ENCODE measurements at places on chromosomes 2 and 18. TPM values are rescaled to one million over a fixed set of nuclear protein-coding genes. Genes with fewer than 3 reads are reported as not detected.
A peak's percentile ranks its signal among the peaks of the same experiment; 100 is the strongest.

CROCC2 gene
- total RNA-seq, result not detected

GRCh38 chr2:112995346-112995920 lies 9.8 kb upstream of the IL36A start:
- H3K27ac ChIP-seq, result peak overlapping the region; percentile 95
- no peaks in the 10 kb centered on the region for H3K27me3 ChIP-seq
- H3K36me3 ChIP-seq, result peaks cover 23% of the 10 kb centered on the region
- peak overlapping the region; percentile 77 for H3K4me3 ChIP-seq
- H3K4me1 ChIP-seq, result peaks cover 25% of the 10 kb centered on the region

DNA sequence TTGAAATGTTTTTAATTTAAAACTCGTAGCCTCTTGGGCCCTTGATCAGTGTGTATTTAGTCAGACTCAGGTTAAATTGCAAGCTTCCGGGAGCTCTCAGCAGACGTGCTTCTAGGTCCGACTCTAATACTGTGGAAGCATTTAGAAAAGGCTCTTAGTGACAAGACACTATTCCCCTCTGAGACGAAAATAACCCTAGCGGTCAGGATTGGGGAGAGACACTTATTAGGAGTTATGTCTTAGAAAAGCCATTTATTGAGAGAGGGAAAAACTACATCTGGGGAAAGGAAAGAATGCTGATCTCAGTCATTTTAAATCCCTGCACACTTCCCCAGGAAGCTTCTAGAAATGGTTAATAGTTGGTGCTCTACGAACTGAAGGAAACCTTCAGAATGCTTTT lies 110.5 kb upstream of the NCK2 start:
- H3K27ac ChIP-seq, result no peak overlapping the region
- no peak overlapping the region for H3K4me3 ChIP-seq
- peaks cover 2% of the 10 kb centered on the region for H3K4me1 ChIP-seq
- H3K27me3 ChIP-seq, result peaks cover 13% of the 10 kb centered on the region
- no peak for DNase-seq

DNA sequence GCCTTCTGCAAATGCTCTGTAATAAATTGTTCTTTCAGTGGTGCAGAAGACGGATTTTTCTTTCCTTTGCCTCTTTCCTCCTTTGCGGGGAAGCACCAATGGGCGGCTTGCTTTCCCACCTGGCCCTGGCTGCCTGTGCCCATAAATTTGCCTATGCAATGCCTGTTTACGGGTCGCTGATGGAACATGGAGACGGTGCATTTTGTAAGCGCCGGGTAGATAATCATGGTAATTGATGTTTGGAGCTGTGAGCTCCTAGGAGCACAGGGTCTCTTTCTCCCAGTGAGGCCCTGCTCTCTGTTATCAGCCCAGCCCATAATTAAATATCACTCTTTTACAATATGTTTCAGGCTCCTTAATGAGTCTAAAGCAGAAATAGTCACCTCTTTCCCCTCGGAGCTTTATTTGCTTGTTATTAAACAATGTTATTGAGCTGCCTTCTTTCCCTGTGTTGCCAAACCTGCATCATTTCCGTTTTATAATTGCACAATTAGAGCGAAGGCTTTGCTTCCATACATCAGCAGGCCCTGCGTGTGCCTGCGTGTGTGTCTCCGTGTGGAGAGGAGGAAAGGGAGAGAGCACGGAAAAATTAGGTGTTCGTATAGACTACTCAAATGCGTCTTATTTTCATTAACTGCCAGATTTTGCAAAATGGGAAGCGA lies 437.4 kb upstream of the POU3F3 start:
- no peaks in the 10 kb centered on the region for H3K36me3 ChIP-seq
- H3K27me3 ChIP-seq, result peaks cover 4% of the 10 kb centered on the region

- DNase-seq, result no peak
- peaks cover 2% of the 10 kb centered on the region for H3K27me3 ChIP-seq
Observed at GRCh38 chr2:16475586-16475985, 190.0 kb downstream of the CYRIA start.

TMEM150A gene
- total RNA-seq, result 5.3 TPM

DNA sequence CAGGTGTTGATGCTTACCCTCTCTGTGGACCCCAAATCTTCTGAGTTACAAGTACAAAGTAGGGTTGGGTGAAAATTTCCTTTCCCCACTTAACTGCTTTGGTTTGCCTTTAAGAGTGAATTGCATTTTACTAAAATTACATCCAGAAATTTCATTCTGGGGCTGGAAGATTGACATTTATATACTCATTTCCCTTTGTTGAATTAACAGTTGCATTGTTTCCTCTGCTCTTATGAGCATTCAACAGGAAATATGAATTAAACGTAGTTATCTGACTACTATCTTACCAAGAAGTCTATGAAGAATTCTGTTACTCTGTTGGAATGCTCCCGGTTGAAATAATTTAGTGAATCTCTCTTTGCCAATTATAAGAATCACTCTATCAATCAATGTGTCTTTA lies 1231.1 kb upstream of the NXPH2 start:
- H3K27ac ChIP-seq, result no peak overlapping the region
- no peak overlapping the region for H3K4me3 ChIP-seq
- no peak for DNase-seq
- H3K27me3 ChIP-seq, result no peaks in the 10 kb centered on the region
- H3K4me1 ChIP-seq, result no peaks in the 10 kb centered on the region
- no peaks in the 10 kb centered on the region for H3K36me3 ChIP-seq

- H3K4me3 ChIP-seq, result no peak overlapping the region
- H3K27me3 ChIP-seq, result peaks cover 10% of the 10 kb centered on the region
- no peaks in the 10 kb centered on the region for H3K36me3 ChIP-seq
- no peak for DNase-seq
Observed at GRCh38 chr2:31335921-31336585, 78.5 kb downstream of the XDH start.

- no peaks in the 10 kb centered on the region for H3K36me3 ChIP-seq
- H3K27me3 ChIP-seq, result peaks cover 6% of the 10 kb centered on the region
- no peak overlapping the region for H3K4me3 ChIP-seq
- DNase-seq, result no peak
- H3K4me1 ChIP-seq, result no peaks in the 10 kb centered on the region
Observed at GRCh38 chr2:240329778-240330177, 105.7 kb upstream of the GPC1 start.

- no peaks in the 10 kb centered on the region for H3K27me3 ChIP-seq
- no peaks in the 10 kb centered on the region for H3K36me3 ChIP-seq
- no peak for DNase-seq
- no peak overlapping the region for H3K4me3 ChIP-seq
- H3K27ac ChIP-seq, result no peak overlapping the region
Observed at GRCh38 chr2:108936076-108936864, 52.8 kb downstream of the EDAR start.

DNA sequence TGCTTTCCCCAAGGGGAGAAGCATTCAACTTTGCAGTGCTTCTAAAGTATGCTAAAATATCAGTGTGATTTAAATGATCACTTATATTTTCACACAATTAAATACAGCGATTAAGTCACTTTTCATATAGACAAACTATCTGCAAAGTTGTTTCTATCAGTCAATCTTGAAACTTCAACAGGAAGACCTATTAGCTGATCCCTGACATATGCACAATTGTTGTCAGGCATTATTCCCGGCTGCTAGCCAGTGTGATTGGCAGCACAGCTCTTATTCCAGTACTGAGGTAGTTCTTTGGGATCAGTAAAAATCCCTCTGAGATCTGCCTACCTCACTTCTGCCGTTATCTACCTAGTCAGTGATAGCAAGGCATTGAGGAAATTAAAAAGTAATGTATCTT lies 629.5 kb downstream of the NR4A2 start:
- DNase-seq, result no peak
- H3K4me1 ChIP-seq, result no peaks in the 10 kb centered on the region
- H3K36me3 ChIP-seq, result no peaks in the 10 kb centered on the region

NTSR2 gene
- not detected for total RNA-seq

- H3K4me1 ChIP-seq, result no peaks in the 10 kb centered on the region
- no peaks in the 10 kb centered on the region for H3K36me3 ChIP-seq
- H3K27ac ChIP-seq, result no peak overlapping the region
- H3K4me3 ChIP-seq, result no peak overlapping the region
- H3K27me3 ChIP-seq, result no peaks in the 10 kb centered on the region
Observed at GRCh38 chr18:27843783-27844777, 332.9 kb downstream of the CDH2 start.

DNA sequence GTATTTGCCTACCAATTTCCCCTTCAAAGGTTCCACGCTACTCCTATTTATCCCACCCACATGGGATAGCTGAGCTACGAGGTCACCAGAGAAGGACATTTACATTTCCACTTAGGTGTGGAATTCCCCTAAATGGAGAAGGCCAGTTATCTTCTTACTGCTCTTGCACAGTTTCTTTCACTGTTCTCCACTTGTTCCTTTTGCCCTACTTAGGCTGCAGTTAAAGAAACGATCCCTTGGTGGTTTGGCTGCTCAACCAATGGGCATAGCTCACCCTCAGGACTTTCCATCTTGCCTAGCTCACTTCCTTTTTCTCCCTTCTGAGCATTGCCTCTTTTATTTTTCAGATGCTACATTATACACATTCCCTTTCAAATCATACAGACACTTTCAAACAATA lies 11.2 kb upstream of the NABP1 start:
- peaks cover 5% of the 10 kb centered on the region for H3K36me3 ChIP-seq
- no peak for DNase-seq
- peaks cover 22% of the 10 kb centered on the region for H3K4me1 ChIP-seq
- H3K27me3 ChIP-seq, result no peaks in the 10 kb centered on the region
- no peak overlapping the region for H3K4me3 ChIP-seq
- H3K27ac ChIP-seq, result no peak overlapping the region

GNAL gene
- not detected for total RNA-seq

All from activated naive CD8-positive, alpha-beta T cell treated with anti-CD3 and anti-CD28 coated beads, Interleukin-2, amount 10 ng/mL, durations not matched to agents 7 days and 5 days (primary cell).